SK-N-SH treated with all-trans-retinoic acid at 6 μM for 48 hours (cell line): ENCODE measurements at places on chromosomes 13 and 19.

GRCh38 chr19:30780456-30780855, 408.3 kb downstream of the ZNF536 start:
- no peak for ATAC-seq

DNA sequence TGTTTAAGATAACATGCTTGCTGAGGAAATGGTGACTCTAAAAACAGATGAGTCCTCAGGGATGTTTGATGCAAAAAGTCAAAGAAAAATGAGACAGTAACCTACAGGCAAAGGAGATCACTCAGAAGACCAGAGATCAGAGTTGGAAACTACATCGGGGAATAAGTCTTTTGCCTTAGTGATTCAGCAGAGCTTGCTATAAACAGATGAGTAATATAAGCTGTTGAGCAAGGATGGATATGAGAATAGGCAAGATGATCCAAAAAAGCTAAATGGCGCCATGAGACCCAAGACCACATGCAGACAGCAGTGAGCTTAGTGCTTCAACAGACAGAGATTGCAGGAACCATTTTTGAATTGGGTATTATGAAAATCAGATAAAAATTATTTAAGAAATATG, 168.6 kb downstream of the POSTN start:
- no peak for ATAC-seq

DNA sequence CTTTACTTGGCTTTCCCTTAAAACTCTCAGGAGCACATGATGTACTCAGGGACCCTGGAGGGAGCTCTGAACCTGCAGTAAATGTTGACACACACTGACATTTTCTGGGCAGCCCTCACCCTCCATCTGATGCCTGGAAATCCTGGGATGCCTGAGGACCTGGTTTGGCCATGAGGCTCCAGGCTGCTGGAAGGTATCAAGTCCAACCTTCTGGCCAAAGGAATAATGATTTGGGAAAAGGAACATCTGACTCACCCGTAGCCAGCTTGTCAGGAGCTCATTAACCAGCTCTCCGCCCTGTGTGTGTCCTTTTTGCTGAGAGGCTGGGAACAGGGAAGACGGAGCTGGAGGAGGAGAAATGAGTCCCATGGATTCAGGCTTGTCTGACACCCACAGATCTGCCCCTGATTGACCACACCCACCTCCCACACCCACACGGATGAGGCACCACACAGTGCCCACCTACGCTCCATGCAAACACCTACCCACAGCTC, 10.3 kb downstream of the ZNF558 start:
- no peak for ATAC-seq

DNA sequence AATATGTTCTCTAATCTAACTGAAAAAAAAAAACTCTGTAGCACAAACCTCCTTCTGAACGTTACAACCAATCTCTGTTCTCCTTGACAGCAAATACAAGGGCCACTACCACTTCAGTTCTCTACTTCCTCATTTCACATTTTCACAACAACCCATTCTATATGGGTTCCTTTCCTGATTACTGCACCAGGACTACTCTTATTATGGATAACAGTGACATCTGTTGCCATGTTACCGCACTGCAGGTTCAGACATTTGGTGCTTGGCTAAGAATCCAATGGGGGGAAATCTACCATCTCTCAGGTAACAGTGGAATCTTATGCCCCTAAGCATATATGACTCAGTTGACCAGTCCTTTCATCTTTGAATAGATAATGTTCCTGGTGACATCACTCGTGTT, 11.6 kb upstream of the FPR3 start:
- ATAC-seq, result no peak

GRCh38 chr19:13744174-13744573, 20.1 kb upstream of the MRI1 start:
- no peak for ATAC-seq

GRCh38 chr13:100182900-100183490, 94.1 kb downstream of the PCCA start:
- ATAC-seq, result no peak

GRCh38 chr19:49923055-49924003, 5.7 kb upstream of the ATF5 start:
- no peak for ATAC-seq

GRCh38 chr13:49357694-49358093, 86.2 kb downstream of the CAB39L start:
- no peak for ATAC-seq

DNA sequence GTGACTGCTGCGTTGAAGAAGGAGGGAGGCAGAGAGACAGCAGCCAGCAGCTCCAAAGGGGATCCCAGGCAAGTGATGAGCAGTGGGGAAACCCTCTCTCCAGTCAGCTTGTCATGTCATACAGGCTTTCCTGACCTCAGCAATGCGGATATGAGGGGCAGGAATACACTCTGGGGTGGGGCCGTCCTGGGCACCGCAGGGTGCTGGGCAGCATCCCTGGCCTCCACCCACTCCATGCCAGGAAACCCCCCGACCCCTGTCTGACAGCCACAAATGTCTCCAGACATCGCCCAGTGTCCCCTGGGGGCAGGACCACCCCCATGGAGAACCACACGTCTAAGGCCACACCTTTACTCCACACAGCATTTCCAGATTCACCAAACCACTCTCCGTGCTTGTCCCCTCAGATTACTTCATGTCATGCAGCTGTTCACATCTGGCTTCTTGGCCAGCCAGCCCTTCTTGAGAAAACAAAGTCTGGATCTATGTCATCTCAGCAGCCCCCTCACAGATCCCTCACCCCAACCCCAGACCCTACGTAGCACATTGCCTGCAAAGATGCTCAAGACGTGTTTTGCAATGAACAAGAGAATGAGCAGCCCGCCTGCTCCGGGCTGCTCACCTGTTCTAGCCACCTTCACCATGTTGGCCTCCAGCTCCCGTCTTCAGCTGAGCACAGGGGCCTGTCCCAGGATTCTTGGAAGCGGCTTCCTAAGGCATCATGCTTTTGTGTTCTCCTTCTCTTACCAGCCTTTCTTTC, 46.5 kb downstream of the RFX2 start:
- ATAC-seq, result no peak

- ATAC-seq, result no peak
Observed at GRCh38 chr19:3671680-3672574, 28.3 kb downstream of the PIP5K1C start.

DNA sequence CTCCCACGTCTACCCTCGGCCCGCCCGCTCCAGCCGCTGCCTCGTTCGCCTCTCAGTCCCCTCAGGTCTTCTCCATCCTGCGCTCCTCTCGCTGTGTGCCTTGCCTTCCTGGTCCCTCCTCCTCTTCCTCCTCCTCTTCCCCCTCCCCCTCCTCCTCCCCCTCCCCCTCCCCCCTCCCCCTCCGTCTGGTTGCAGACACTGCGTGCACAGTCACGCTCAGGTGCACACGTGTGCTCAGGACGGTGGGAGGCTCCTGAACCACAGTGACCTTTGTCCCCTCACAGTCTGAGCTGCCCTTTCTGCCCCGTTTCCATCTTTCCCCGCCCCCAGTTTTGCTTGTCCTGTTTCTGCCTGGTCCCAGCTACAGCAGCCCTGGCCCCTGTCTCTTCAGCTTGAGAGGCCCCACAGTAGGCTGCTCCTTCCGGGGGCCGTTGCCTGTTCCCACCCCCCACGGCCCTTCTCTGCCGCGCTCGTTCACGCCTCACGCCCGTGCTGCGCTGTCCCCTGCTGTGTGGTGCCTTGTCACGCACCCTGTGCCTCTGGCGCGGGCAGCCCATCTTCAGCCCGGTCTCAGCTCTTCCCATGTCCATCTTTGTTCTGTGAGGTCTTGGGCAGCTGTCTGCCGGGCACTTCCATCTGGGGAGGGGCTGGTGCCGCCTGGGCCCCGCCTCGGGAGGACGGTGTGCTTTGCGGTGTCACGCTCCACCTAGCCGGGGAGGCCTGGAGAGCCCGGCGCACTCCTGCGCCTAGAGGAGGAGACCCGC, 13.8 kb upstream of the RPS15 start:
- ATAC-seq, result no peak

DNA sequence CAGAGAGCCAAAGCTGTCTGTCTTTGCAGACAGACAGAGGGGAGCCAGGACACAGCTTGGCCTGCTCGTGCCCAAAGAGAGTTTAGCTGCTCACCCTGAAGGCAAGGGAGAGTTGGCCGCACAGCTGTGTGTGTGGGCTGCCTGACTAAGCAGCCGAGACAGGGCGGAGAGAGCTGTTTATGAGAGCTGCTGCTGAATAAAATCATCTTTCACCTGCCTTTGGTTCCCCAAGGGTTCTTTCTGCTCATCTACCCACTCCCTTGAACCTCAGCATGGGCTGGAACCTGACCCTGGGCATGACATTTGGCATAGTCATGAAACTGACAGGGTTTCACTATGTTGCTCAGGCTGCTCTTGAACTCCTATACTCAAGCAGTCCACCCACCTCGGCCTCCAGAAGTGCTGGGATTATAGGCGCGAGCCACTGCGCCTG, 98.2 kb downstream of the RBM26 start:
- peak; percentile 76 for ATAC-seq

GRCh38 chr19:2495130-2495641, 19.3 kb downstream of the GADD45B start:
- ATAC-seq, result peak; percentile 67

DNA sequence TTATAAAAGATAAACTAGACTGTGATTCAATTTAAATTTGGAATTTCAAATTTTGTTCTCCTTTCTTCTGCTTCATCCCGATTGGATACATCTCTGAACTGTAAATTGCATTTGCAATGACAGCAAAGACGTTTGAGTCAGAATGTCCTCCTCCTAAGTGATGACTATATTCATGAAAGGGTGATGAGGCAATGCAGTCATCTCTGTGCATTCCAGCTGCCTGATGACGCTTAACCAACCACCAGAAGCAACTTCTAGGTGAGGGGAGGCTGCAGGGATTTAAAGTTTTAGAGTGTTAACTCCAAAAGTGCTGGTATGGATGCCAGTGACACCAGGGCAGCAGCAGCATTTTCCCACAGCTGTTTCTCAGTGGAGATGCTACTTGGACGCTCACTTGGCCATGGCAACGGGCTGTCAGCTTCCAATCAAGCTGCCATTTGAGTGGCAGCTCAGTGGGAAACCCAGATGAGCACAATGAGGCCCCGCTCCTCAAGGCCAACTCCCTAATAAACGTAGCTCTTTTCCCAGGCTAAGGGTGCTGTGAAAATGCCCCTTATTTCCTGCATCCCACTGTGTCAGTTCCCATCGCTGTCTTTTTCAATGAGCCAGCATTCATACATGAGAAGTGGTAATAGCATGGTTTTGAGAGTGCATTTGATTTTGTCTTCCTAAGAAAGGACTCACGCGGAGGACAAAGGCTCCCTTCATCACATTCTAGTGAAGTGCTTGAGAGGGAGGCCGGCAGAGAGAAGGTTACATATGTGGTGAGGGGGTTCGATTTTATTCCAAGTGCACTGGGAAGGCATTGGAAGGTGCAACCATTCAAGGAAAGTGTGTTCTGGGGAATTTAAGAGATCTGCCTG, 45.2 kb upstream of the AMER2 start:
- ATAC-seq, result no peak

DNA sequence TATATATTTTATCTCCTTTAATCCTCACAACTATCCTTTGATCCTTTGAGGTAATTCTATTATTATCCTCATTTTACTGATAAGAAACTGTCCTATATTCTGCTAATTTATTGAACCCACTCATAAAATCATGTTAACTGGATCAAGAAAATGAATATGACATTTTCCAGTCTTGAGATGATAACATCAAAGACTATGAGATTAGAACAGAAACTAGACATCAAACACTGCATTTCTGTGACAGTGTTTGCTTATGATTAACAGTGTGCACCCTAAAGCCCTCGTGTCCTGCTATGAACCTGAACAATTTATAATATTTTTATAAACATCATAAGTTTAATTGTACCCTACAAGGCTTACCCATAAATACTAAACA, 96.3 kb downstream of the TBC1D4 start:
- ATAC-seq, result no peak

DNA sequence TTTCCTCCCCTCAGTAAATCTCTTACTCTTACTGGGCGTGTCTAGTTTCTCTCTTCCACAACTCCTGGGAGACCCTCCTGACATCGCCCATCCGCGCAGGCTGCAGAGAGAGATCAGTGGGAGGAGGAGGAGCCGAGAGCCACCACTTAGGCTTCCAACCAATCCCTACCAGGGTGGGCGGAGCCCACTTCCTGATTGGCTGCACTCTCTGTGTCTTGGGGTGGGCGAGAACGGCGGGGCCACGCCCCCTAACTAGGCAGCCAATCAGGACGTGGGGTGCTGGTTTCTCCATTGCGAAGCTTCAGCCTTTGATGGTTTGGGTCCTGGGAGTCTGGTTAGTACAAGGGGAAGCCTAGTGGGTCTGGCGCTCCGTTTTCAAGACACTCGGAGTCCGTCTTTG, at the start of gene PMIS2:
TSS of gene PMIS2 (plus strand) at position 326 of the 400 bp plus-strand sequence. CDS start 87 bp downstream, outside the sequence.
- peak; percentile 64 for ATAC-seq
